ENCODE measurements at places on chromosomes 16 and 17. TPM values are rescaled to one million over a fixed set of nuclear protein-coding genes. Genes with fewer than 3 reads are reported as not detected.

DNA sequence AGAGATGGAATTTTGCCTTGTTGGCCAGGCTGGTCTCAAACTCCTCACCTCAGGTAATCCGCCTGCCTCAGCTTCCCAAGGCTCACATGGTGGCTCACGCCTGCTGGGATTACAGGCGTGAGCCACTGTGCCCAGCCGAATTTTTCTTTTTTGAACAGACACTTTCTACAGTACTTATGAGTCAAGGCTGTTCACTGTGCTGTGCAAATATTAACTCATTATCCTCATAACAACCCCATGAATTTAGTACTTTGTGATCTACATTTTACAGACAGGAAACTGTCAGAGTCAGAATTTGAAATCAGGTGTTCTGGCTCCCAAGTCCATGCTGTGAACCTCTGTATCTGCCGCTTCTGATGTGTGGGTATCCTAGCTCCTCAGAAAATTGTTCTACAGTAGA, 25.7 kb upstream of the RASL10B start:
- DNase-seq, result no peak

DNA sequence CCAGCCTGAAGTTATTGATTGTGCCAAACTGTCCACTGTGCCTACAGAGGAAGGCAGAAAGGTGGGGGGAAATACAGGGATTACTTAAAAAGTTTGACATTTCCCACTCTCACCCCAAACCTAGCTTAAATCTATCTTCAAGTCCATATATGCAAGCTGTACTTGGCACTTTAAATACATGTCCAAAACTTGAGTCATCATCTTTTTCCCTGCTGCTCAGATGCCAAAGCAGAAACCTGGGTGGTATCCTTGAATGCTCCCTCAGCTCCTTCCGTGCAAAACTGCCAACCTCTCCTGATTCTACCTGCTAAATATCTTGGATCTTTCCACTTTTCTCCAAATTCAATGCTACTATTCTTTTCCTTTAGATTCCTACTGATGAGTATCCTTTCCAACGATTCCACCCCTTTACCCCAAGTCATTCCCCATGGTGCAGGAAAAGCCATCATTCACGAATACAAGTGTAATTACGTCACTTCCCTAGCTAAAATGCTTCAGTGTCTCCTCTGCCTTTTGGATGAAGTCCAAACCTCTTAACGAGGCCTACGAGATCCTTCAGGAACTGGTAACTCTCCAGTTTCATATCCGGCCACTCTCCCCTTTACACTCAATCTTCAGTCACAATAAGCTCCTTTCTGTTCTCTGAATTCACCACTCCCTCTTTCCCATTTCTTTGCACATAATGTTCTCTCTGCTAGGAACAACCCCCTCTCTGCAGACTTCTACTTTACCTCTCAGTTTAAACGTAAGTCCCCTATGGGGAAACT, 9.3 kb downstream of the BECN1 start:
- no peak for DNase-seq

DNA sequence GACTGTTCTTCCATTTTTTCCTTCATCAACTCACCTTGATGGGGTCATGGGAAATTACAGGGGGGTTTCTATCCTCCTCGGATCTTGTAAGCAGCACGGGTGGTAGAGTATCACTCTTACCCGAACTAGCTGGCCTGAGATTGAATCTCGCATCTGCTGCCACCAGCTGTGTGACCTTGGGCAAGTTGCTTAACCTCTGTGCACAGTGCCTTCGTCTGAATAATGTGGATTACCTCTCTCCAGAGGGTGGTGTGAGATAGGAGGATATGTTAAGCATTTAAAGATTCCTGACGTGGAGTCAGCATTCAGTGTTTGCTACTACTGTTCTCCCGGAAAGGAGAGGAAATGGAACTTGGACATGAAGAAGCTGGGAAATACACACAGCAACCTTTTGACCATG, 24.4 kb downstream of the LASP1 start:
- no peak for DNase-seq

GRCh38 chr17:41624208-41625101, at the start of gene KRT17:
Gene KRT17, minus strand, starts transcription at chr17:41624575. Its CDS starts 66 bp downstream, at chr17:41624509.
- peak; percentile 89 for DNase-seq

DNA sequence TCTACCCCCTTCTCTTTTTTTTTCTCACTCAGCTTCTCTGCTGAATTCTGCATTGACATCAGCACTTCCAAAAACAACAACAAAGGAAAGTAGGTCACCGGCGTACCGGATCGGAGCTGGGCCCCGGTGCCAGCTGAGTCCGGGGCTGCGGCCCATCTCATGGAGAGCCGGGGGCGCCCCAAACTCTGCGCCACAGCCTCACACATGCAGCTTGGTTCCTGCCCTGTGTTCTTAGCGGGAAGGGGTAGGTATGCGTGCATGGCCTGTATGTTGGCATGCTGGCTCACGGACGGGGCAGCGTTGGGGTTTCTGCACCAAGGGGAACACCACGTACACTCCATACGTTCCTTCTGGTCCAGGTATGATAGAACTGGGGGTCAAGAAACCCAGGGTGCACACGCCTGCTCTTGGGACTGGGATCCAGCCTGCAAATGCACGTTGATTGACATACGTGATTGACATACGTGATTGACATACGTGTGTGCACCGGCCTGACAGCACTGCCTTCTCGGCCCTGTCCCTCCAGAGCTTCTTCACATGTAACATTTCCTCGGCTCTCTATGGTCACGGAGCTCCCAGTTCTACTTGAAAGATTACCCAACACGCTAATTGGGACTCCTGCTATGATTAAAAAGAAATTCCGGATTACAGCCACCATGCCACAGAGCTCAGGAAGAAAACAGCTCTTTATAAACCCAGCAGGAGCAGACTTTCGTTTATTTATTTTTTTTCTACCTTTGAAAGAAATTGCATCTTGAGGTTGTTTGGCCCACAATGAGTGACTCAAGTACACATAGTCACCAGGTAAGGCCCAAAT, 88.7 kb downstream of the RPA1 start:
- no peak for DNase-seq

DNA sequence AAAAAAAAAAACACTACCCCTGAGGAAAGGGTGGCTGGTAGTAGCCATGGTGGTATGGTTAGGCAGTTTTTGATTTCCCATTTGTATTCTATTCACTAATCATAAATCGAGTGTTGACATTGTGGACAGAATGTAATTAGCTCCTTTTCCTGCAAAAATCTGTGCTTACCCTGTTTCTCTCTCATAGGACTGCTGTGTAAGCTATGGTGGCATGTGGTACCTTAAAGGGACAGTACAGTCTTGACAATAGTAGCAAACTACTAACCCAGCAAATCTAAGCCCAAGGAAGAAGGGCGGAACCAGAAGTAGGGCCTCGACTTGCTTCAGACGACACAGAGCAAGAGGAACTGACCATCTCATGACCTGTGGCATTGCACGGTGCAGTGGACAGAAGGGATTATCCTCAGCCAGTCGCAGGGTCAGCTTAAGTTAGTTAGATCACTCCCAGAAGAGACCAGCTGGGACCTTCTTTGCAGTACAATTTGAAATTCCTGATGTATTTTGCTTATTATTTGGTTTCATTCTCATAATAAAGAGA, 36.3 kb downstream of the POLR3E start:
- DNase-seq, result no peak

GRCh38 chr16:78230832-78231231, 131.4 kb downstream of the WWOX start:
- DNase-seq, result peak; percentile 76

GRCh38 chr17:47615766-47616424, 33.8 kb upstream of the KPNB1 start:
- DNase-seq, result peak; percentile 42

DNA sequence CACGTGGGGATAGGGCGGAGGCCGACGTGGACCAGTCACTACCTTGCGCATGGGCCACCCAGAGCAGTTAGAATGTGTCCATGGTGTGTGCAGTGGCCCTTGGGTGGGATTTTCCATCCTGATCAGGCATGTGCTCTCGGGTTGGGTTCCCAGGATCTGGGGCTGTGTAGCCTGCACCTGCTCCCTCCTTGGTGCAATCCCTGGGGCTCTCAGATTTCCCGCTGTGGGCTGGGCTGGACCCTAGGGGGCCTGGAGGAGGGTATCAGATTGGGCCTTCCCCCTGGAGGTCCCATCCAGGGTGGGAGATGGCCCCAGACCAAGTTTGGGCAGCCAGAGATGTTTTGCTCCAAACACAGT, 1.3 kb downstream of the SMTNL2 start:
- DNase-seq, result no peak

DNA sequence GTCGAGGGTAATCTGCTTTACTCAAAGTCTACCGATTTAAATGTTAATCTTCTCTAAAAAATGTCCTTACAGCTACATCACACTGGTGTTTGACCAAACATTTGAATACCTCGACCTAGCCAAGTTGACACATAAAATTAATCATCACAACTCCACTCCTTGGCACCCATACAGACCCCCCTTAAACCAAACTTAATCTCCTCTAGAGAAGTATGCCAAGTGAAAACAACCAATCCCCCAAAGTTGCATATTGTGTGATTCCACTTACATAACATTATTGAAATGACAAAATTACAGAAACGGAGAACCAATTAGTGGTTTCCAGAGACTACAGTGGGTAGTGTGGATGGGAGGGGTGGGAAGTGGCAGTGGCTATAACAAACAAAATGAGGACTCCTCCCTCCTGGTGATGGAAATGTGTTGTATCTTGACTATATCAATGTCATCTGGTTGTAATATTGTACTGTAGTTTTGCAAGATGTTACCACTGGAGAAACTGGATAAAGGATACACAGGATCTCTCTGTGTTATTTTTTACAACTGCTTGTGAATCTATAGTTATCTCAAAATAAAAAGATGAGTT, 39.4 kb downstream of the CAPNS2 start:
- DNase-seq, result no peak

GRCh38 chr17:59370593-59371299, 39.3 kb downstream of the YPEL2 start:
- no peak for DNase-seq

- no peak for DNase-seq
These were observed 588 bp downstream of the METTL16 start for GRCh38 chr17:2511138-2511461.

DNA sequence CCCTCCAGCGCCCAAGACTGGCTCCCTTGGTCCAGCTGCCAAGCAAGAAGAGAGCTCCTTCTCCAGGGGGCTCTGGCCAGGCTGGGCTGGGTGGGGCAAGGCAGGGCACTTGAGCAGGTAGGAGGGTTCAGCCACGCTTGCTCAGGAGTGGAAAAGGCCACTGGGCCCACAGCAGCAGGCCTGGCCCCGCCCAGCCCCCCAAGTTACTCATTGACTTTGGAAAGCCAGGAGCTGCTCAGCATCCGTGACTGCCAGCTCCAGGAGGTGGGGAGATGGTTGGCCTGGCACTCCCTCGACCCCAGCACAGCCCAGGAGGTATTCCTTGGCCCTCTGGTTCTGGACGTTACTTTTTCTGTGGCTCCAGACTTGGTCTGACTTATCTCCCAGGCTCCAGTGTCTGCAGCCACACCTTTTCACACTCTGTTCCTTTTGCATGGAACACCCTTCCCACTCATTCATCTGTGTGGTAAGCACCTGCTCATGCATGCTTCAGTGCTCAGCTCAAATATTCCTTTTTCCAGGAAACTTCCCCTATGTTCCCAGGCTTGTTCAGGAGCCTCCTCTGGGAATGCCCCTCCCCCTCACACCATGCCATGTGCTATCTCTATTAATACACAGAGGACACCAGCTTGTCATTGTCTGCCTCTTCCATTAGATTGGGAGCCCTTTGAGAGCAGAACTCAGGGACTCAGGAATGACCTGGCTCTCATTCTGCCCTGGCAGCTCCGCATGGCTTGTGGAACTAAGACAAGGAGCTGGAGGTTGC, at the start of gene CDH16:
Gene CDH16, minus strand, starts transcription at position 83 of the 766 bp plus-strand sequence. CDS start 820 bp downstream, outside the sequence.
- no peak for DNase-seq

DNA sequence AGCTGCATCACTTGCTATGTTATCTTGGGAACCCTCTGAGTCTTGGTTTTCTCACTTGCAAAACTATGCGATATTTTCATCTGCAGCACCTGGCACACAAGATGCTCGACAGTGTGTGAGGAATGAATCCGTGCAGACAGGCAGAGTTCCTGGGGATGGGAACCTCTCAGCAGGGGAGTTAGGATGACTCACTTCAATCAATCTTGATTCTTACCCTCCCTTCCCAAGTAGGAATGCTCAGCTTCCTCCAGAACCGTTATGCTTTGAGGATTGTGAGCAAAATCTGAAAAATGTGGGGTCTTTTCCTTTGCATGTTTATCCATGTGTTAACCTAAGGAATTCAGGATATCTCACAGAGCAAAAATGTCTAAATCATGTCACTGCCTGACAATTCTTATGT, 68.9 kb upstream of the HNF1B start:
- DNase-seq, result no peak

DNA sequence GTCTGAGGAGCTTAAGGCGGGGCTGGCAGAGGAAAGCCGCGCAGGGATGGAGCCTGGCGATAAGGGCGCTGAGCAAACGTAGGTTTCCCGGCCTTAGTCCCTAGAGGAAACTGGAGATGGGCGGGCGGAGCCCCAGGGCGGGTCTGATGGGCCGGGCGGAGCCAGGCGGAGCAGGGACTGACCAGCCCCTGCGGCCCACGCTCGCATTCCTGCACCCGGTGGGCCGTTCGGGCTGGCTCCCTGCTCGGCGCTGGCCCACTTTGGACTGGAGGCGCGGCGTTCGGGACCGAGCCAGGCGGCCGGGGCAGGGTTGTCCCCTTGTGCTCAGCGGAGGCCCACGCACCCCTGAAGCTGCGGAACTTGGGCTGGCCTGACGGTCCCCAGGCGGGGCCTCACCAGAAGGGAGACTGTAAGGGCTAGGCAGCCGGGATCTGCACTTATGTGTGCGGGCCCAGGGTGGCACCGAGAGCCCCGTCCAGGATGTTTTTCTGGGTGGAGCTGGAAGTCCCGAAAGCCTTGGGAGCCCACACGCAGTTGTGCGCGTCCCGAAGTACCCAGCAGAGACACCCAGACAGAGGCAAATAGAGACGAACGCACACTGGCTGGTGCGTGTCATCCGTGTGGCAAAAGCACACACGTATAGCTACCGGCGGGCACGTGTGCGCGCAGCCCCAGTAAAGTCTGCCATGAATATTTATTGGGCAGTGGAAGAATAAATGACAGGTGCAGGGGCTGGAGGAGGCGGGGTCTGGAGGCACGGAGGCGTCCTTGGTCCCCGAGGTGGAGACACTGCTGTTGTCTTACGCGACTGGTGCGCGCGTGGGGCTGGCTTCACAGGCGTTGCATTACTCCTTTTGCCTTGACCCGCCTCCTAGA, 1.4 kb downstream of the PYDC1 start:
- DNase-seq, result no peak

- DNase-seq, result no peak
These were observed 16.9 kb downstream of the CLEC16A start for GRCh38 chr16:10961231-10961630.

TBC1D3C gene
- total RNA-seq, result not detected

KRTAP2-3 gene
- total RNA-seq, result not detected

MYH1 gene
- not detected for total RNA-seq

RECQL5 gene
- 14.3 TPM for total RNA-seq

SLC16A3 gene
- 22.2 TPM for total RNA-seq

CD300A gene
- not detected for total RNA-seq

SLC16A11 gene
- total RNA-seq, result not detected

GNAO1 gene
- total RNA-seq, result 0.68 TPM
